ENCODE measurements at places on chromosomes 6 and 20.
A peak's percentile ranks its signal among the peaks of the same experiment; 100 is the strongest.

- DNase-seq = no peak
These were observed 30.6 kb upstream of the ZNF184 start for GRCh38 chr6:27503436-27504030.

DNA sequence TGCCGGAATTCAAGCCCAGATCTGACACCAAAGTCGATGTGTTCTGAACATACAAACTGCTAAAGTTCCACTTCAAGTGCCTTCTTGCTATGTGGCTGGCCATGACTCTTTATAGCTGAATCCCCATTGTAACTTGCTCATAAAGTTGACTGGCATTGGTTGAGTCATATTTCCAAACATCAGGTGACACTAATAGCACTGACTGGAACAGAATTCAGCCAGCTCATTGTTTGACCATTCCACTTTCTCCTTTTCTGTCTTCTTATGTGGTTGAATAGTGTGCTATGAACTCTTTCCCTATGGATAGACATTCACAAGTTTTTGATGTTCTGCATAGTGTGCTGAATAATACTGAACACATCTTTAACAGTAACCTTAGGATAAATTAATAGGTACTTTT, 266.2 kb upstream of the ZFP64 start:
- no peak for DNase-seq

GRCh38 chr20:20690676-20691476, 21.6 kb downstream of the RALGAPA2 start:
- peak; percentile 44 for DNase-seq

GRCh38 chr6:89525786-89526562, 93.0 kb downstream of the ANKRD6 start:
- DNase-seq = no peak

- no peak for DNase-seq
These were observed 6.7 kb upstream of the CDKN1A start for GRCh38 chr6:36671687-36672375.

GRCh38 chr20:37421060-37421905, 75.3 kb downstream of the SRC start:
- no peak for DNase-seq

- DNase-seq = no peak
These were observed 167.6 kb upstream of the CST7 start for GRCh38 chr20:24781418-24781980.

GRCh38 chr20:7136886-7137285, 369.4 kb downstream of the BMP2 start:
- DNase-seq = no peak

GRCh38 chr20:16327606-16328005, 245.6 kb downstream of the KIF16B start:
- no peak for DNase-seq

- DNase-seq = no peak
These were observed 799 bp downstream of the NRM start for GRCh38 chr6:30689985-30690384.

DNA sequence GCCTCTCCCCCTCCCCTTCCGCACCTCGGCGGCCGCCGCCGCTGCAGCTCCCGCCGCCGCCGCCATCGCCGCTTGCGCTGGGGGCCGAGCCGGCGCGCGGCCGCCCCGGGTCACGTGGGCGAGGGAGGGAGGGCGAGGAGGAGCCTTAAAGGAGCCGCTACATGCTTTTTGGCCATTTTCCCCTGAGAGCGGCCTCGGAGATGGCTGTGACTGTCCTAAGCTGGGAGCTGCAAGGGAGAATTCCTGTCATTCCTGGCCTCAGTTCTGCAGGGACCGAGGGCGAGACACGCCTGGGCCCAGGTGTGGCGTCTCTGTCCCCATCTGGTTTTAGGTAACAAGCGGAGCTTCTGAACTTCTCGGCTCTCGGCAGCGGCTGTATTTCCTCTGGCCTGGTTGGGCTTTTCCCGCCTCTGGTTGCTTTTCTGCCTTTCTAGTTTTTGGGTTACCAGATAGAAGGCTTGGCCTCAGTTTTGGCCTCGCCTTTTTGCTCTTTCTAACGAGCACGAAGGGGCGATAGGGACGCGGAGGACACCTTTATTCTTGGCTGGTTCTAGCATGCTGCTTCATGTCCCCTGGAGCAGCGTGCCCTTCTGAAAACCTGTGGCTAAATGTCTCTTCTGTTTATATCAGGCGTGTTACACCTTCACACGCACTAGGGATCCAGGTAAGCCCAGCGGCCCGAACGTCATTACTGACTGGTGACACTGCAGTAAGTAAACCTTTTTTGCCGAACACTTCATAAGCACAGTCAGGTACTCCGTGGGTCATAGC, at the start of gene EHMT2:
EHMT2 (minus strand) TSS at position 87 of the 771 bp plus-strand sequence; CDS start at position 66, 21 bp downstream.
- peak; percentile 91 for DNase-seq

DNA sequence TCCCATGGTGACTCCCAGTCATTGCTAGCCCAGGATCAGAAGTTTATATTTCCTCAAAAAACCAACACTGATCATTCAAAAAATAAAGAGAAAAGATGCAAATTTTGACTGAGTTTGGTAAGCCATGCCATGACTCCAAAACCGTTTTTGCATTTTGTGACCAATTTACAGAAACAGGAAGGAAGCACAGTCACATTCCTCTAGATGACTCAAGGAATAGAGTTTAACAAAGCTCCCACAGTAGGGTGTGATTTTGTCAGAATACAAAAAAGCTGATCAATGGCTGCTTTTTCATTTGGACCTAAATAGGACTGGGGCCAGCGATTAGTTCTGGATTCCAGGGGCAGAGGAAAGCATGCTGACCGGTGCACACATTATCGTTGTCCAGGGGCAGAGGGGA, 179.4 kb upstream of the AFDN start:
- DNase-seq = no peak

GRCh38 chr20:58635279-58635665, 15.8 kb upstream of the STX16 start:
- DNase-seq = no peak

GRCh38 chr6:37187321-37188022, 17.5 kb downstream of the PIM1 start:
- no peak for DNase-seq

GRCh38 chr6:43334466-43335095, 26.0 kb upstream of the CRIP3 start:
- DNase-seq = no peak

DNA sequence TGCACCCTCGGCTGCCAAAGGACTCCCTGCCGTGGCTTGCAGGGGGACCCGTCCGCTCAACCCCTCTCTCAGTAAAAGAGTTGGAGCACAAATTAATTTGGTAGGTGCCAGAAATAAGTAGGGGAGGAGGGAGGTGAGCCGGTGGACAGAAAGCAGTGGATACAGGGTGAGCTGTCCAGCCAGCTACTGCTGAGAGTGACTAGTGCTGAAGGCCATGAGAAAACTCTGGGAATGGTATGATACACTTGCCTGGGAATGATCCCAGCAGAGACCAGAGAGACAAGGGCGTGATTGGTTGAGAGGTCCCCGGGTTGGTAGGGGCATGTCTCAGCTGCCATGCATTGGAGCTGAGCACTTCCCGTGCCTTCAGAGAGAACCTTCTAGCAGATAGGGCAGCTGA, 15.7 kb downstream of the FOXQ1 start:
- DNase-seq = no peak

GRCh38 chr6:170227996-170228945, 62.6 kb downstream of the DLL1 start:
- DNase-seq = no peak

DNA sequence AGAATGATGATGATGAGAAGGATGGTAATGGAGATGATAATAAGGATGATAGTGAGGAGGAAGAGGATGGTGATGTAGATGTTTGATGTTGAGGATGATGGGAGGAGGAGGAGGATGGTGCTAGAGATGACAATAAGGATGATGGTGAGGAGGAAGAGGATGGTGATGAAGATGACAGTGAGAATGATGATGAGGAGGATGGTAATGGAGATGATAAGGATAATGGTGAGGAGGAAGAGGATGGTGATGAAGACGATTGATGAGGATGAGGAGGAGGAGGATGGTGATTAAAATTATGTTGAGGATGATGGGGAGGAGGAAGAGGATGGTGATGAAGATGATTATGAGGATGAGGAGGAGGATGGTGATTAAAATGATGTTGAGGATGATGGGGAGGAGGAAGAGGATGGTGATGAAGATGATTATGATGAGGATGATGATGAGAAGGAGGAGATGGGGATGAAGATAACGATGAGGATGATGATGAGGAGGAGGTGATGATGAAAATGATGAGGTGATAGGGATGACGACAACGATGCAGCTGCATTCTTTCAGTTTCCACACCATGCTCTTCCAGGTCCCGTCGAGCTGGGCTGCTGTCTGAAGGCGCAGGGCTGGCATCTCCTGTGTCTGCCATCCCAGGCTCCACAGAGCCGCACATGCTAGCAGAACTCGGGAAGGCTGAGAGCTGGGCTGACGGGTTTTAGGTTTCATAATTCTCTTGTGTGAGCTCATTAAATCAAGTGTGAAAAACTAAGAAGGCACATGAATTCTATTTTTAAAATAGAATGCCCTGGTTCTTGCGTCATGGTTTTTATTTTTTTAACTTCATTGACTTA, 274.9 kb downstream of the SMOC2 start:
- DNase-seq = no peak

DNA sequence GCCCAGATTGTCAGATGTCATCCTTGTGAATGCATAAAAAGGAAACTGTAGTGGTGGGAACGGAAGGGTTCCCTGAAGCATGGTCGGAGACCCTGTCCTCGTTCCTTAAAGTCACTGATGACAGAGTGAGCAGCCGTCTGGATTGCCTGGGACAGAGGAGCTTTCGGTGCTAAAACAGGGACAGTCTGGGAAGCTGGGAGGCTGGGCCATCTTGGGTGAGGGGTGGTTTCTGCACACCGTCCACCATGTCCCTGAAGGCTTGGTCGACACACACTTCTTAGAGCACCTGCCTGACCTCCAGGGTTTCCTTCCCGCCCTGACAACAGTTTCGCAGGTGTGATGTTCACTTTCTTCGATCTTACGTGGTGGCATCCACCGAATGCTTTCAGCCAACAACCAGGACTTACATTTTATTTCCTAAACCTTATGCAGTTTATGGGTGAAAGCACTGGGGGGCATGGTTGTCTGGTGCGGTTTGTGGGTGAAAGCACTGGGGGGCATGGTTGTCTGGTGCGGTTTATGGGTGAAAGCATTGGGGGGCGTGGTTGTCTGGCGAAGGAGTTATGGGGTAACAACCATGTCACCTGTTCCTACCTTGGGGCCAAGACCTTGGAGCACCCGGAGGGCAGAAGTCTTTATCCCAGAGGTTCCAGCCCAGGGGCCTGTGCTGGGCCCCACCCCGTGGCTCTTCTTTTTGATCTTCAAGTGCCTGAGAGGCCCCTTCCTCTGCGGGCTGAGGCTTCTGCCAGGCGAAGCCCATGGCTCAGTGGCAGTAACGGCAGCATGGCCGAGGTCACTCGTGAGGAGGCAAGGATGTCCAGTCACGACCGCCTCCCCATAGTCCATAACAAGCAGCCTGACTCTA, 81.7 kb upstream of the FRMD1 start:
- no peak for DNase-seq

DNA sequence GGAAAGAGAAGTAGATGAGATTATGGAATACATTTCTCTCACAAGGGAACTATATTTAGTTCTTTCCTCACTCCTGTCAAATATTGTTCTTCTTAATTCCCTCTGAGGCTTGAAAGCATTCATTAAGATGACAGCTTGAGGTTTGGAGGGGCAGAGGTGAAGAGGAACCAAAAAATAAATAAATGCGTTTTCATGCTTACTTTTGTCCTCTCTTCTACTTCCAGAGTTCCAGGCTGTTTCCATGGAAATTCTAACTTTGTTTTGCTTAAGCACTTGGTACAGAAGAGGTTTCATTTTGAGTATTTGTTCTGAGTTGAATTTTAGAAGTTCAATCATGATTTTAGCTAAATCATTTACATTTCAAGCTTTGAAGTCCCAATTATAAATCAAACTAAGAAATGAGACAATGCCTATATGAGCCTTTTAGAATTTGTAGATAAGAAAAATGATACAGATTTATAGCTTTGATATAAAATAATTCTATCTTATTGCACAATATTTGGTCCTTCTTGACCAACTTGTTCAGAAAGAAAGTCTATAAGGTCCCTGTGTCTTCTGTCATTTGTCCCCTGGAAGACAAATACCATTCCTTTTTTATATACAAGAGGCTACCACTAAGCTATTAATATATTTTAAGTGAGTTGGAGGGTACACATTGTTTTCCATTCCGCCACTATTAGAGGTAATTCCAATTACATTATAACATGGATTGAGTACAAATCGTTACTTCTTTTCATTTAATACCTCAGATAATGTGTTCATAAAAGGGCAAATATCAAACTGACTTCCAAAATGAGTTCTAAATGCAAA, 16.3 kb downstream of the RBM24 start:
- no peak for DNase-seq

DNA sequence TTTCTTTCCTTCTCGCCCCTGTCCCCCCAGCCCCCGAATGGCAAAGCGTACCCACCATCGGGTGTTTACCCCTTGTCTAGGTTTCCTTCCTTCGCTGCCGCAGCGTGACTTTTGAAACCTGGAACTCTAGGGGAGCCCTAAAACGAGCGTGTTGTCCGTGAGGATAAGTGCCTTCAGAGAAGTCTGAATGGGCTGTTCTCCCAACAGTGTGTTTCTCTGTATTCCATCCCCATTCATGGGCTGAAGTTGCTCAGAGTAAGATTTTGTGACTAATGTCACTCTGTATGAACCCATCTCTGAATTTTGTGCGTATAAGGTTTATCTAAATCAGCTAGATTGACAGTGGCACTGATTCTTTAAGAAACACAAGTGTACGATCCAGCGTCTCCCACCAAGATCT, 949 bp downstream of the MACROD2 start:
- DNase-seq = no peak

DNA sequence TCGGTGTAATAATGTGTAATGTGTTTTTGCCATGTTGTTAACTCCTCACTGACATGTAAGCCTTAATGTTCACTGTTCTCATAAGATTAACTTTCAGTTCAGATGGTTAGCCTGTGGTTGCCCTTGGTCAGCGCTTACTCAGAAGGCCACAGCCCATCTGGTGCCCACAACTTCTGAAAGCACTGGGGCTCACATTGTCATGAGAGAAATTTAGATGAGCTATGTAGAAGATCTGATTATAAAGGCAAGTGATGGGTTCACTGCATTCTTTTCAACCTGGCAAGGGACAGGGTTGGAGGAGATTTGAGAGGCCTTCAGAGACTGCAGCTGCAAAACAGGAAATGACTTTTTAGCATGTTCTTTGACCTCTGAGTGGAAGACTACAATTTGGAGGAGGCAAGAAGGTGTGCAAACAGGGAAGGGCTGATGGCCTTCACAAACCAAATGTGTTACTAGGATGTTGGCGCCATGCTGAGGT, 242.3 kb upstream of the SUPT3H start:
- no peak for DNase-seq

GRCh38 chr6:17450397-17450796, 57.0 kb downstream of the CAP2 start:
- no peak for DNase-seq

- DNase-seq = no peak
These were observed 70.8 kb upstream of the HEY2 start for GRCh38 chr6:125678601-125679000.

DNA sequence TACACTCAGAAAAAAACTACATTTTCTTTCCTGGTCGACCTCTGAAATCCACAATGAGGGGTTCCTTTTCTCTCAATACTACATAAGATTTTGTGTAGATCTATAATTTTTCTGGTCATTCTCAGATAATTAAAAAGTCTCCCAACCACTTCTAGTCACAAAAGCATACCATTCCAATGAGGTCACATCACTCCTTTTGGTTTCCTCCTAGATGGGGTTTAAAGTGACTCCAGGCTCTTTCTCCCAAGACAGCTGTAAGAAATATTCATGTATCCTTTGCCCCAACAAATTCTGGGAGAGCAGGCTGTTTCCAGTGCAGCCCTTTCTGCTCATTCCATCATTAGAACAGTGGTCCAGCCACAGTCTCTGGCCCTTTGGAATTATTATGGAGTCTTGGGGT, 43.1 kb upstream of the BEND6 start:
- no peak for DNase-seq
